Muscle of leg (tissue), 16 donors: ENCODE measurements at places on chromosomes 5 and 9. TPM values are rescaled to one million over a fixed set of nuclear protein-coding genes. Genes with fewer than 3 reads are reported as not detected.

SAXO1 gene
- 0.04 TPM for total RNA-seq

SPINK4 gene
- 0.31 TPM for total RNA-seq

DNA sequence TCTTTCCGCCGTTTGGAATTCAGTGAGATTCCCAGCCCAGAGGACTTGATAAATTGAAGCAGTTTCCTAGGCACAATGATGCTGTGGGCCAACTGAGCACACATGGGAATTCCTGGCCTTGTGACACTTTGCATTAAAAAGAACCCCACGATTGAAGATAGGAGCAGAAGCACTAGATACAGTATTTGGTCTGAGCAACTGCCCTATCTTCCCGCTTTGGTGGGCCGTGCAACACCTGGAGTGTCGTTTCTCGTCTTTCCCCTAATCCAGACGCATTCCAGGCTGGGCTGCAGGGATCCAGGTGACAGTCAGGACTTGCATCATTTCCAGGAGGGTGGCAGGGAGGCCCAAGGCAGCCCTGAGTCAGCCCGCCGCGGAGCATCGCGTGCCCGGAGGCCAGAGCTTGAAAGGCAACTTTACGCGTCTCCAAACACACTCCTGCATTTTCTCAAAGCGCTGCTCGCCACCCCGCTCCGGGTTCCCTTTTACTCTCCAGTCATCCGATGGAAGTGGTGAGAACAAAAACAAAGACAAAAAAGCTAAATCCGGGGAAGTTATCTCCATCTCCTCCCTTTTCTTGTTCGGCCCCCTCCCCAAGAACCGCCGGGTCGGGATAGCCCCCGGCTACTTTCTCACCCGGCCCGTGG is 753 bp upstream of the STC2 start:
- peak overlapping the region; percentile 63 for H3K27ac ChIP-seq
- H3K4me1 ChIP-seq, result peaks cover 44% of the 10 kb centered on the region
- H3K4me3 ChIP-seq, result peak overlapping the region; percentile 65
- H3K27me3 ChIP-seq, result peaks cover 54% of the 10 kb centered on the region
- no peaks in the 10 kb centered on the region for H3K36me3 ChIP-seq

- no peak overlapping the region for H3K4me3 ChIP-seq
- DNase-seq, result no peak
- H3K36me3 ChIP-seq, result no peaks in the 10 kb centered on the region
- H3K27me3 ChIP-seq, result peaks cover 10% of the 10 kb centered on the region
- H3K27ac ChIP-seq, result no peak overlapping the region
- H3K4me1 ChIP-seq, result no peaks in the 10 kb centered on the region
Observed at GRCh38 chr5:159244163-159244562, 18.9 kb upstream of the UBLCP1 start.

- H3K4me3 ChIP-seq, result no peak overlapping the region
- peak overlapping the region; percentile 88 for H3K27ac ChIP-seq
- H3K36me3 ChIP-seq, result peaks cover 56% of the 10 kb centered on the region
- H3K27me3 ChIP-seq, result no peaks in the 10 kb centered on the region
Observed at GRCh38 chr5:151150471-151151262, 6.9 kb downstream of the ANXA6 start.
